ENCODE measurements at places on chromosomes 16 and 17.

DNA sequence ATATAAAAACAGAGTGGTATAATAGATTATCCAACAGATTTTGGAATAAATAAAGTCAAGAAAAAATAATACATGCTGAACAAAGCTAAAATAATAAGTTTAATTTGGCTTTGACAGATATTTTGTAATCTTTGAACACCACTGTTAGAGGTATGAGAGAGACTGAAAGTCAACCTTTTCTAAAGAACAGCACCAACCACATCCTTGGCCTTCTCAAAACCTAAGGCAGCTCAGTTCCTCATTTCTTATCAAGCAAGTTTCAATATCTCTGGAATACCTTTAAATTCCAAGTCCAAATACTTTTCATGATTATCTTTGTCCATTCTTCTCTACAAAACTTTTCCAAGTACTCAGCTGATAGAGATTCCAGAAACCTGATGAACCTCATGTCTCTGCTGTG lies 1603.8 kb downstream of the CDH8 start:
- no peak for DNase-seq

GRCh38 chr16:4414187-4414917 lies 2.0 kb downstream of the CORO7 start:
- peak; percentile 60 for DNase-seq

GRCh38 chr17:69223809-69224208 lies 4.8 kb downstream of the ABCA10 start:
- no peak for DNase-seq

DNA sequence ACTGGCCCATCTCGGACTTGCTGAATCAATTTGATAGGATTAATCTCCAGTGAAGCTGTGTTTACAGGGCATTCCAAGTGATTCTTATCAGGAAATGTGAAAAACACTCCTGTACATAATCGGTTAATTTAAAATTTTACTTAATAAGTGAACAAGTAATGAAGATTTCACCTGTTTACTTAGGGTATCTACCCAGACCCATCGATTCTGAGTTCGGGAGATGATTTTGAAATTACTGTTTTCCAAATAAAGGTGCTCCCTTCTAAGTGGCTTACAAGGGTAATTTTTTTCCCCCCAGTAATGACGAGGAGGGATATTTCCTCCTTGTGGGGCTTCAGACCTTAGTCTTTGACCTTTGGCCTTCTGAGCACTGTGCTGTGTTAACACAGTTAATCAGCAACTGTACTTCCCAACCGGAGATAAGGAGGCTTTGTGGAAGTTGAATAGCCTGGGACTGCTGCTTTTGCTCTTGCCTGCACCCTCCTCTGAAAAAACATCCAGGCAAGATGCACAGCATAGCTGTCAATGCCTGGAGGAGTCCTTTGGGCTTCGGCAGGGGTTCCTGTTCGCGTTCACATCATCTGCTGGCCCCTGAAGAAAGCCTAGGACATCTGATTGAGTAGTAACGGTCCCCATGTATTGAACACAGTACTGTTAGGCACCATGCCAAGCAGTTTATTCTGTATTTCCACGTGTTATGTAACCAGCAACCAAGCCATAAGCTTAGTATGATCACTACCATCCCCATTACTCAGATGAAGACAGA lies 1.8 kb downstream of the FAHD1 start:
- DNase-seq, result no peak

GRCh38 chr17:40561871-40562611 lies 3.2 kb downstream of the CCR7 start:
- DNase-seq, result no peak

GRCh38 chr17:31568121-31568520 lies 176.6 kb downstream of the RAB11FIP4 start:
- DNase-seq, result no peak

DNA sequence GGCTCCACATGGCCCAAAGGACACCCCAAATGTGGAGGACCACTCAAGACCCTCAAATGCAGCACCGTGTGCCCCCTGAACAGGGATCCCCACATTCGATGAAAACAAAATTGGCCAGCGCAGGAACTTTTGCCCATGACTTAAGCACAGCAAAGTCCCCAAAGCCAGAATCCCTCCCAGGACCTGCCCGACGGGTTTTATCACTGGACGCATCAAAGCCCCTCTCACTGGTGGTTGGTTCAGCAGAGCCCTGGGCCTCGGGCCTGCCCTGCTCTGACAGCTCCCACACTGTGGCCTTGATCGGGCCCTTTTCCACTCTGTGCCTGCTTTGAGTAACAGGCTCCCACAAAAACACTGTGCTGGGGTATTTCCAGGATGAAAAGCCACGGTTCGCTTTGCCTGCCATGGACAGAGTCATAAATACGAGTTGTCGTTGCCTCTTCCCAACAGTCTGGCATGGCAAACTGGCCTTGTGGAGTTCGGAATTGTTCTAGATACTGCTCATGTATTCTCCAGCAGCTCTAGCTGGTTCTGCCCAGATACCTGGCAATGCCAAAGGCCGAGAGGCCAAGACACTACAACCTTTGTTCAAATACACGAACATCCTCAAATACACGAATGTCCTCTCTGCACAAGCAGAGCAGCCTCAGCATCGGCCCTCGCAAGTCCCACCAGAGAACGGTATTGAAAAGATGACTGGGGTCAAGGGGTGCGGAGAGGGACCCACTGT lies 46.4 kb downstream of the TBC1D16 start:
- DNase-seq, result no peak
